ENCODE measurements at places on chromosomes 2 and 18.
A peak's percentile ranks its signal among the peaks of the same experiment; 100 is the strongest.

- DNase-seq, result no peak
Measured at GRCh38 chr2:129713337-129713736, 266.1 kb upstream of the RAB6C start.

DNA sequence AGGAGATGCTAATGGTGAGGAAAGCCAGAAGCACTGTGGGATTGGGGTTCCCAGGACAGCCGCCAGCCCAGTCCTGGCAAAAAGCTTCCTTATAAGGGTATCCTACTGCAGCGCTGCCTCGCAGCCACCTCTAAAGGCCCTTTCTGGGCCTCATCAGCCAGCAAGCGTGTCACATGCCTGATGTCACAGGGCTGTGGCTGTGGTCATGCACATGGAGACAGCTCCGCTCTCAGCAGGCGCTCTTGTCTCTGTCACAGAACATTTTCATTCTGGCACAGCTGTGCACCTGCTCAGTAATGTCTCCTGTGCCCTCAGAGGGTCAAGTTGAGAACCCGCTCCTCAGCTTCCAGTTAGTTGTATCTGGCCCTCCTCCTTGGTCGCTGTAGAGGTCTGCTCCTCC is 17.7 kb upstream of the MAL start:
- no peak for DNase-seq

GRCh38 chr2:122300758-122301157 is 545.3 kb downstream of the TSN start:
- DNase-seq, result no peak

DNA sequence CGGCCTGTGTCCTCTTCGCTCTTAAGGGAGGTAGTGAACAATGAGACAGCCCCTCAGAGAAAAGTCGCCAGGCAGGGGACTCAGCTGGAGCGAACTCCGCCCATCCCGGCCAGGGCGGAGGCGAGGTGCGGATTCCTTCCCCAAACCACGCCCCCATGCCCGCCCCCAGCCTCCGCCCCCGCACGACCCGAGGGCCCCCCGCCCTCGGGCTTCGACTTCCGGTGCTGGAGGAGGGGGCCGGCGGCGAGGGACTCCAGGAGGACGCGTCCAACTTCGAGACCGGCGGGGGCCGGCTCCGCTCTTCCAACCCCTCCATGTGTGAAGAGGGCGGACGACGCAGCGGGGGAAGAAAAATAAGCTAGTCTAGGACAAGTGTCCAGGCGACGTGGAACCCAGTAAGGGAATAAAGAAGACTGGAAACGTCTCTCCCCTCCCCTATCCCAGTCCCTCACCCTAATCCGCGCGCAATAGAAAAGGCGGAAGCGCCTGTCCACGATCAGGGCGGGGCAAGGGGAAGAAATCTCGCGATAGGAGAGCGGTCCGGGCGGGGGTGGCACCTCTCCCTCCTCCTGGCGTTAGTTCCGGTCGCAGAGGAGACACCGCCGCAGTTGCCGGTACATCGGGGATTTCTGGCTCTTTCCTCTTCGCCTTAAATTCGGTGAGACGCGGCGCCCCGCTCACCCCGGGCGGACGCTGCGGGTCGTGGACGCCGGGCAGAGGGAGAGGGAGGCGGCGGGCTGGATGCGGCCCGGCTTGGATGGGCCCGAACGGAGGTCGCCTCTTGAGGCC is at the start of gene BZW1:
TSS of gene BZW1 (plus strand) at position 578 of the 789 bp plus-strand sequence. CDS start 1,308 bp downstream, outside the sequence.
- peak; percentile 81 for DNase-seq

DNA sequence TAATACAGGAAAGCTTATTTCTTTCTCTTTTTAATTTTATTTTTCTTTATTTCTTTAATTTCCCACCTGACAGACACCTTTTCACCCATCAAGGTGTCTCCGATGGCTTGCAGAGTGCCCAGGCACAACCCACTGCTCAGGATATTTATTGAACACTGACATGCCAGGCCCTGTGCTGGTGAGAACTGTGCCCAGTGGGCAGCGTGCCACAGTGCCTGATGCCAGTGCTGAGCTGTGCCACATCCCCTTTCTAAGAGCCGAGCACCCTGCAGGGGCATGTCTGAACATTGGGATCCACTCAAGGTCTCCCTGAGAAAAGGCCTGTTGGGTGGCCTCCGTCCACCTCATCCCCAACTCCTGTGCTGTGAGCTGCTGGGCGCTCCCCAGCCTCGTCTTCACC is 158.6 kb upstream of the RAB6C start:
- DNase-seq, result no peak

DNA sequence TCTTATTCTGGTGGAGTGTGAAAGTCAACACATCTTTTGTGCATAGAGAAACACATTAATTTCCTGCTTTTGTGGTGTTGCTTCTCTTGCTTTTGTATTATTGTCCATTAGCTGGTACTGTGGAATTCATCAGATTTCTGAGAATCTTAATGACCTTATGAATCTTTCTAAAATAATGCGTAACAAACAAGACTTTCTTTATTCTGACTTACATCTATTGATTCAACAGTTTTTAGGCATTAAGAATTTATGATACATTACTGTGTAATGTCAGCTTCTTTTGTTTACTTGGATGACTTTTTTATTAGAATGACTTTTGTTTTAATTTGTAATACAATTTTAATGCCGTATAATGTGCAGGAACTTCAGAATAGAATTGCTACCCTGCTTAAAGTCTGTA is 43.4 kb downstream of the RAB10 start:
- DNase-seq, result no peak

DNA sequence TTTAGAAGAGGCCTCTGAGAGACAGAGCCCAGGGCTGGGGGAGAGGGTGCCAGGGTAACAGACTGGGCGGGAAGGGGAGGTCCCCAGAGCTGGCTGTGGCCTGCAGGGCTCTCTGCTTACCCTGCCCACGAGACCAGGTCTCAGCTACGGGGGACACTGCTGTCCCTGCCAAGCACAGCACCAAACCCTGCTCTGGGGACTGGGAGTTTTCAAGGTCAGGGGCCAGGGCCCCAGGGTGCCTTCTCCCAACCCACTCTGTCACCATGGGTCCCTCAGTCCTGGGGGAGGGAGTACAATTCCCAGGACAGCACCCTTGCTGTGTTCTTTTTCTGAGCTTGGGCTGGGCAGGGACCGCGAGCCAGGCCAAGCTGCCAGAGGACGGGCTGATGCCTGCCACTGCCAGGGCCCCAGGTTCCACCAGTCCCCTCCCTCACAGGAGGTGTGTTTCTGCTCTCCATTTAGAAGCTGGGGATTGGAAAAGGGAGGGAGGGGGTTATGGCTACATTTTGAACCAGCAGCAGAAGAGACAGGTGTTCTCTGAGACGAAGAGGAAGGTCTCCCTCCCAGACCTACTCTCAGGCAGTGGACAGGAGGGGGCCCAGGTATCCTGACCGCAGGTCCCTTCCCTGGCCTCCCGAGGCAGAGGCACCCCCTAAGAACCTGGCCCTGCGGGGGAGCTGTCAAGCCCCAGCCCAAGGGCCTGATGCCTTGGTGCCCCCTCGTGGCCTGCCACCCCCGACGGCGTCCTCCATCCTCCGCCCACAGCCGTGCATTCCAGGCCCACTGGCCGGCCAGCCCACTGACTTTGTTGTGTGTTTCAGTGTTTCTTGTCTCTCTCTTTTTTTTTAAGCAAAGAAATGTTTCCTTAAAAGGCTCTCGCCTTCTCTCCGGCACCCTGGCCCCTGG is 80.4 kb downstream of the TNS1 start:
- DNase-seq, result no peak

GRCh38 chr2:57615855-57616556 is 430.6 kb upstream of the VRK2 start:
- no peak for DNase-seq

GRCh38 chr2:205889114-205889513 is 196.9 kb downstream of the INO80D start:
- peak; percentile 93 for DNase-seq

GRCh38 chr2:4678927-4679326 is 975.6 kb downstream of the DCDC2C start:
- no peak for DNase-seq

DNA sequence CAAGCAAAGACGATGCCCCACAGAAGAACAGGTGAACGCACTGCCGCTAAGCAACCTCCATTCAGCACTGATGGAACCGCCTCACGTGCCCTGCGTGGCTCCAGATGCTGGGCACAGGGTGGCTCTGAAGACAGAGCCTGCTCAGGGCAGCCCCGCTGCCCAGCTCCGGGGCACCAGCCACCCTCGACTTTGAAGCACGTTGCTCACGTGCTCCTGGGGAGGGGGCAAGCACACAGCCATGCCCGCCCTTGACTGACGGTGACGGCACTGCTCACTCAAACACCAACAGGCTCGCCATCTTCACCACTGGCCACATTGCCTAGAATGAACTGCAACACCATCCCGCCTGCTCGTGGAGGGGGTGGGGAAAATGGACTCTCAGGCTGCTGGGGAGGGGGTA is 251.3 kb downstream of the HDAC4 start:
- no peak for DNase-seq

DNA sequence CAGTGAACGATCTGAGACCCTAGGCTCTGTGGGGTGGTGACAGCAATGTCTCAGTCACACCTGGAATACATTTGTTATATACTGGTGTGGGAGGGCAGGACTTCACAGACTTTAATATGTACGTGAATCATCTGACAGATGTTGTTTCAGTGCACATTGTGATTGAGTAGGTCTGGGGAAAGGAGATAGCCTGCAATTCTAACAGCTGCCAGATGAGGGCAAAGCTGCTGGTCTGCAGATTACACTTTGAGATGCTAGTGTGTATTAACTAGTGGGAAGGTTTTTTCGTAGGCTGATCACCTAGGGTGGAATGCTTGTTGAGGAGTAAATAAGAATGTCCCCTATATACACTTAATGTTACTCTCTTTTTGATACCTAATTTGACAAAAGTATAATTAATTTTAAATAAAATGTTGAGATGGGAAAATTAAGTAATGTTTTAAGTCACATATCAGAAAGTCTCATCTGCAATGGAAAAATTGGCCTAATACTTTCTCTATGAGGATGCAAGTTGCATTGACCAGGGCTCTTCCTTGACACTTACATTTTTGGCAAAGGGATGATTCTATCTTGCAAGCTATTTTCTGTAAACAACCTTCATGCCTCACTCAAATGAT is 496.9 kb upstream of the HNMT start:
- DNase-seq, result peak; percentile 43

DNA sequence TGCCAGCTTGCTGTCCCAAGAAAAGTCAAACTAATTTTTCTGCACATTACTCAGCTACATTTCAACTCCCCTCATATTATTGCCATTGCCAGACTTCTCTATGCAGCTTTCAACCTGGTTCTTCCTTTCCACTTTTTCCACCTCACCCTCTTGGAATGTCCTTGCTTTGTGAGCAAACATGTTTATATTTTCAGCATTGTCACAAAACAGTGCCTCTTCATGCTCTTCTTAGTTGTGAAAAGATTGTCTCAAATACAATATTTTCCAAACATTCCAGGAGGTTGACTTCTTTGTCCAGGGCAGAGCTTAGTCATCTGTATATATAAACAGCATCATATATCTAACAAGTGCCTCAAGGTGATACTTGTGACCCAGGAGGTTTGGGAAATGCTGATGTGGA is 803.3 kb upstream of the CELF4 start:
- DNase-seq, result peak; percentile 35

GRCh38 chr2:112829961-112830681 is 6.5 kb downstream of the IL1B start:
- DNase-seq, result no peak

DNA sequence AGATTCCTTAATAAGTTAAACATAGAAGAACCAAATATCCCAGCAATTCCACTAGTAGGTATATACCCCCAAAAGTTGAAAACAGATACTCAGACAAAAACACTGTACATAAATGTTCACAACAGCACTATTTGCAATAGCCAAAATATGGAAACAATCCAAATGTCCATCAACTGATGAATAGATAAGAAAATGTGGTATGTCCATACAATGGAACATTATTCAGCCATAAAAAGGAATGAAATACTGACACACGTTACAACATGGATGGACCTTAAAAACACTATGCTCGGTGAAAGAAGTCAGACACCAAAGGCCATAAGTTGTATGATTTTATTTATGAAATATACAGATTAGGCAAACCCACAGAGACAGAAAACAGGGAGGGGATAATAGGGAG is 12.5 kb downstream of the TMEM178A start:
- no peak for DNase-seq

DNA sequence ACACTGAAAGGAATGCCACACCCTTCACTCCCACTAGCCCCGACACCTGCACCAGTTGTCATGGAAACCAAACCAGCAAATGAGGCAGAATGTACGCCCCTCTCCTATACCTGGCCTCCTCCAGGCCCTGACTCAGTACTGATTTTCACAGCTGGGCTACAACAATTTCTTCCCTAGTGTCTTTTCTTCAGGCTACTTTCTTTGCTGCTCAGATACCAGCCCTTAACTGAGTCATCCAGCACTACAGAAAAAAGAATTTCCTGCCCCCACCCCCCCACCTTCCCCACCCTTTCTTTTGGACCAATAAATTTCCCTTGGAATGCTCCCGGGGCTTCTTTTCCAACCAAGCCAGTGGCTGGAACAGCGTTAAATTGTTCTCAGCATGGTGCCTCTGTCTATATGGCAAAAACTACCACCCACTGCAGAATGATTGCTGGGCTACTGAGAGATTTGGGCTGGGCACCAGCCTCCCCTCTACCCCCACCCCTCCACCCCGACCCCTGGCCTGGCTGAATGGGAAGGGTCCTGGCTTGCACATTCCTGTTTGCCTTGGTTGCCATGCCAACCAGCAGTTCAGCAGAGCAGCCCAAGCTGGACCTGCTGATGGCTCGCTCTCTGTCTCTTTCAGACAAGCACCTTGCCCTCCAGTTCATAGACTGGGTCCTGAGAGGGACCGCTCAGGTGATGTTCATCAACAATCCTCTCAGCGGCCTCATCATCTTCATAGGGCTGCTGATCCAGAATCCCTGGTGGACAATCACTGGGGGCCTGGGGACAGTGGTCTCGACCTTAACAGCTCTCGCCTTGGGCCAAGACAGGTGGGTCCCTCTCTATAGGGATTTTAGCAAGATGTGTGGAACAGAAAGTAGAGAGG is 11.3 kb downstream of the SLC14A2 start:
- DNase-seq, result peak; percentile 79

DNA sequence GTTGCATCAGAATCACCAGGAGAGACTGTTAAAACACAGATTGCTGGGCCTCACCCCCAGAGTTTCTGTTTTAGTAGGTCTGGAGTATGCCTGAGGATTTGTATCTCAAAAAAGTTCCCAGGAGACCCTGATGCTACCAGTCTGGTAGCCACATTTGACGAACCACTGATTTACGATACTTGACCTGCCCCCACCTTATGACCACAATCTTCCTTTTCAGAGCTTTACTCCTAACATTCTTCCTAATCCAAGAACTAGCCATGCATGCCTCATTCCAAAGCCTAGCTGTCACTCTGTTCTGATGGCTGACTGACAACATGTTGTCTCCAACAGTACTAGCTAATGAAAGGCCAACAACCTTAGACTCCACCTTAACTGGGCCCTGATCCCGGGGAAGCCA is 191.4 kb downstream of the MBD2 start:
- DNase-seq, result peak; percentile 85

- DNase-seq, result no peak
Measured at GRCh38 chr2:149579972-149580882, 7.3 kb downstream of the MMADHC start.

- no peak for DNase-seq
Measured at GRCh38 chr18:52874774-52875173, 534.8 kb downstream of the DCC start.

DNA sequence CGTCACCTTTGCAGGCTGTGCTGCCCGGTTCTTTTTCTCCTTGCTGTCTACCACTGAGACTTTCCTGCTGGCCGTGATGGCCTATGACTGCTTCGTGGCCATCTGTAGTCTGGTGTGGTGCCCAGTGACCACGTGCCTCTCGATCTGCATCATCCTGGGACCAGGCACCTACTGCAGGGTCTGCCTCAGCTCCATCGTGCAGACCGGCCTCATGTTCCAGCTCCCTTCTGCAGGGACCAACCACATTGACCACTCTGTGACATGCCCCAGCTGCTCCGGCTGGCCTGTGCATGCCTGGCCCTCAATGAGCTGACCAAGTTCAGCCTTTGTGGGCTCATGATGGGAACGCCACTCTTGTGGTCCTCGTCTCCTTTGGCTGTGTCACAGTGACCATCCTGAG is 26.7 kb downstream of the COPS9 start:
- no peak for DNase-seq
